ENCODE measurements at places on chromosomes 3 and 15. TPM values are rescaled to one million over a fixed set of nuclear protein-coding genes. Genes with fewer than 3 reads are reported as not detected.

DNA sequence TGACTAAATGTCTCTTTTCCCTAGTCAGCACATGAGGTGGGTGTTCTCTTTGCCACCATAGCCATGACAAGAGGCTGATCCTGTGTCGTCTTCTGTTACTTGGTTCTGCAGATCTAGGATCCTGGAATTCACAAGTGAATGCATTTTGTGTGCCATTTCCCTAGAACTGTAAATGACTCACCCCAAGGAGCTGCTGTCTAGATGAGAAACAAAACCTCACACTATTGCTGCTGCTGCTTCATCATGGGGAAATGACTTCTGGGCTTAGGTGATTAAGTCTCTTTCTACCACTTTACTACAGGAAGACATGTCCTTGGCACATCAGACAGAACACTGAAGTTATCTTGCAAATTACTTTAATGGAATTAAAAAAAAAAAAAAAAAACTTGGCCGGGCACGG, 54.9 kb downstream of the SLCO3A1 start:
- no peak for DNase-seq
- no peak overlapping the region for H3K4me3 ChIP-seq
- peaks cover 12% of the 10 kb centered on the region for H3K4me1 ChIP-seq
- H3K27me3 ChIP-seq: no peaks in the 10 kb centered on the region

- DNase-seq: no peak
- peaks cover 13% of the 10 kb centered on the region for H3K4me1 ChIP-seq
- H3K4me3 ChIP-seq: peak overlapping the region; percentile 54
- no peak overlapping the region for H3K27ac ChIP-seq
Measured at GRCh38 chr3:38648659-38649499, 608 bp downstream of the SCN5A start.

GRCh38 chr15:58932710-58933280, 684 bp downstream of the SLTM start:
- peak overlapping the region; percentile 100 for H3K27ac ChIP-seq
- H3K4me3 ChIP-seq: peak overlapping the region; percentile 74
- DNase-seq: no peak
- H3K36me3 ChIP-seq: no peaks in the 10 kb centered on the region
- H3K27me3 ChIP-seq: no peaks in the 10 kb centered on the region

GRCh38 chr3:59808446-59808845, 758.6 kb upstream of the CFAP20DC start:
- no peaks in the 10 kb centered on the region for H3K36me3 ChIP-seq
- no peaks in the 10 kb centered on the region for H3K4me1 ChIP-seq
- no peak for DNase-seq

- DNase-seq: no peak
- H3K4me1 ChIP-seq: peaks cover 5% of the 10 kb centered on the region
- peak overlapping the region; percentile 26 for H3K27ac ChIP-seq
- H3K36me3 ChIP-seq: no peaks in the 10 kb centered on the region
- no peak overlapping the region for H3K4me3 ChIP-seq
- H3K27me3 ChIP-seq: no peaks in the 10 kb centered on the region
Measured at GRCh38 chr15:51075364-51075763, 19.3 kb downstream of the TNFAIP8L3 start.

DNA sequence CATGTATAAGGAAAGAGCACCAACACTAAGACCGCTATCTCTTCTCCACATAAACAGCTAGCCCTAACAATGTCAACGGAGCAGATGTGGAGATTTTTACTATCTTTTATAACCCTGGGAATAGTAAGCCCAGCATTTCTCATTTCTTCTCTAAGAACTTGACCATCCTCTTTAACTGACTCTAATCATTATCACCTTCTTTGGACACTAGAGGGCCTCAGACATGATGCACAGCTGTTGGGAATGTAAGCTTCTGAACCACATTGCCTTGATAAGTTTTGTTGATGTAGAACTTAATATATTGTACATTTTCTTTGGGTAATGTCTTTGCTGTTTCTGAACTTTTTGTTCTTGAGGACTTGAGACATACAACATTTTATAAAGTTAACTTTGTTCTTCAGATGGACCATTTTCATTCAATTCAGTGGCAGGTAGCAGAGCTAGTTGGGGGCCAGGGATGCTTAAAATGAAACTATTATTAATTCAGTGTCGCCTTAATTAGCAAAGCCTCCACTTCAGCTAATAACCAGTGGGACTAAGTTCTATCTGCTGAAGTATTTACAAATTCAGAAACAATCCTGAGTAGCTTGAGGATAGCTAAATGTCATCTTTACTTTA, 9.6 kb upstream of the TAGLN3 start:
- no peaks in the 10 kb centered on the region for H3K36me3 ChIP-seq
- H3K27ac ChIP-seq: no peak overlapping the region
- no peak for DNase-seq
- no peaks in the 10 kb centered on the region for H3K27me3 ChIP-seq
- H3K4me3 ChIP-seq: no peak overlapping the region
- H3K4me1 ChIP-seq: no peaks in the 10 kb centered on the region

DNA sequence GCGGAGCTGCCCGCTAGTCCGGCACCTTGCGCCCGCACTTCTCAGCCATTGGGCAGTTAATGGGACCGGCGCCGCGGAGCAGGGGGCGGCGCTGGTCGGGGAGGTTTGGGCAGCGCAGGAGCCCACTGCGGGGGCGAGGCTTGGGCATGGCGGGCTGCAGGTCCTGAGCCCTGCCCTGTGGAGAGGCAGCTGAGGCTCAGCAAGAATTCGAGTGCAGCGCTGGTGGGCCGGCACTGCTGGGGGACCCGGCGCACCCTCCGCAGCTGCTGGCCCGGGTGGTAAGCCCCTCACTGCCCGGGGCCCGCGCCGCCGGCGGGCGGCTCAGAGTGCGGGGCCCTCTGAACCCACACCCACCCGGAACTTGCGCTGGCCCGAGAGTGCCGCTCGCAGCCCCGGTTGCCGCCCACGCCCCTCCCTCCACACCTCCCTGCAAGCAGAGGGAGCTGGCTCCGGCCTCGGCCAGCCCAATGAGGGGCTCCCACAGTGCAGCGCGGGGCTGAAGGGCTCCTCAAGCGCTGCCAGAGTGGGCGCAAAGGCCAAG, 835.0 kb downstream of the TBL1XR1 start:
- no peak overlapping the region for H3K4me3 ChIP-seq
- H3K27me3 ChIP-seq: no peaks in the 10 kb centered on the region
- H3K27ac ChIP-seq: no peak overlapping the region
- H3K36me3 ChIP-seq: no peaks in the 10 kb centered on the region

GRCh38 chr3:192831111-192831644, 86.5 kb downstream of the MB21D2 start:
- H3K27me3 ChIP-seq: no peaks in the 10 kb centered on the region
- H3K4me1 ChIP-seq: peaks cover 15% of the 10 kb centered on the region
- no peak overlapping the region for H3K4me3 ChIP-seq
- no peaks in the 10 kb centered on the region for H3K36me3 ChIP-seq
- DNase-seq: no peak

- no peak overlapping the region for H3K27ac ChIP-seq
- peak; percentile 33 for DNase-seq
Measured at GRCh38 chr15:68154923-68155559, 50.1 kb downstream of the CALML4 start.

GRCh38 chr3:79253704-79254103, 514.1 kb downstream of the ROBO1 start:
- H3K4me3 ChIP-seq: no peak overlapping the region
- no peak overlapping the region for H3K27ac ChIP-seq
- no peak for DNase-seq
- H3K27me3 ChIP-seq: no peaks in the 10 kb centered on the region
- no peaks in the 10 kb centered on the region for H3K36me3 ChIP-seq
- no peaks in the 10 kb centered on the region for H3K4me1 ChIP-seq

DNA sequence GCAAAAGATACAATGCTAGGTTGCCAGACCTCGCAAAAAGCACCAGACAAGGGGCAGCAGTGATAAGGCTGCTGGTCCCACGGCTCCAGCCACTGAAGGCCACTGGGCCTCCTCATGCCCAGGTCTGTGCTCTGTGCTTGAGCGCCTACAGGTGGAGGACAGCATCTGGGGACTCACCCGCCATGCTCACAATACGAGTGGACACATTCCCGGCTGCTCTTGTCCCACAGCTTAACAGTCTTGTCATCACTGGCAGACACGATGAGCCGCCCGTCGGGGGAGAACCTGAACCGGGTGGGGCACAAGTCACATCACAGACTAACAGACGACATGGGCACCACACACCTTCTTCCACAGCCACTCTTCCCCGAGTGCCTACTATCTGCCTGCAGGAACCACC, 7.4 kb downstream of the POC1A start:
- no peaks in the 10 kb centered on the region for H3K36me3 ChIP-seq
- no peak for DNase-seq
- H3K4me1 ChIP-seq: no peaks in the 10 kb centered on the region

DNA sequence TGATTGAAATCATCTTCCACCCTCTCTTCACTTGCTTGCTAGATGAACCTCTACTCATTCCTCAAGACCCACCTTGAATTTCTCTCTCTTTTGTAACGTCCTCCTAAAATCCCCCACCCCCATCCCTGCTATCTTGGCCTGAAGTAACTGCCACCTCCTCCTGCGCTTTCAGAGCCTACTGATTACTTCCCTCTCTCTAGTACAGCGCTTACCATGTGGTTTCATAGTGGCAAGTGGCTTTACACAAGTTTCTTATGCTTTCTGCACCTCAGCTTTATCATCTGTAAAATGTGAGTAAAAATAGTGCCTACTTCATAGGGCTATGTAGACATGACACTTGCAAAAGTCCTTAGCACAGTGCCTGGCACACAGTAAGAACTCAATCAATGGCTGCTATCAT, 28.7 kb upstream of the DAZL start:
- H3K36me3 ChIP-seq: no peaks in the 10 kb centered on the region
- H3K4me1 ChIP-seq: no peaks in the 10 kb centered on the region

- DNase-seq: no peak
- no peaks in the 10 kb centered on the region for H3K36me3 ChIP-seq
- no peak overlapping the region for H3K4me3 ChIP-seq
- H3K27ac ChIP-seq: peak overlapping the region; percentile 48
Measured at GRCh38 chr3:36876181-36876936, 68.5 kb downstream of the TRANK1 start.

DNA sequence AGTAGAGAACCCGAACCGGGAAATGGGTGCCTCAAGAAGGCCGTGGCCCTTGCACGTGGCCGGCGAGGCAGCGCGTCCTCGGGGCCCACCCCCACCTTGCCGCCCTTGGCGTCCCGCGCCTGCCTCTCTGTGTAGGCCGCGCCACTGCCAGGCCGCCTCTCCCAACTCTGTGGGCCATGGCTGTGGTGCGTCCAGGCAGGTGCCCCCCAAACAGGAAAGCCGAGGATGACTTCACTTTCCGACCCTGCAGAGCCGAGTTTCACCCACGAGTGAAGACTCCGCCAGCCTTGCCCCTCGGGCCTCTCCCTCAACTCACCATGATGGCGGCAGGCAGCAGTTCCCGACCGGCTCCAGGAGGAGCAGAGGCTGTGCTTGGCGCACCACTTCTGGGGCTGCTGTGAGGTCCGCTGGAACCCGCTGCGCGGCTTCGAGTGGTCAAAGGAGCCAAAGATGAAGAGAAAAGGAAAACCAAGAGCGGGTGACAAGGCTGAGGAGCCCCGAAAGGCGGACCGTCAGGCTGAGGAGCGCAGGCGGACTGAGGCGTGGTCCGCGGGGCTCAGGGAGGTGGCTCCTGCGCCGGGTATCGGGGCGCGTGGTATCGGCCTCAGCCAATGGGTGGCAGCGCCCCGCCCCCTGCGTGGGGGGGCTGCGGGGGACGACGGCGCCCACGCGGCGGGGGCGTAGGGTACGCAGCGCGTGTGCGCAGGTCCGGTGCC, at the start of gene DAZL:
TSS of gene DAZL (minus strand) at position 537 of the 716 bp plus-strand sequence. CDS start at position 319, 218 bp downstream.
- no peaks in the 10 kb centered on the region for H3K4me1 ChIP-seq
- H3K36me3 ChIP-seq: no peaks in the 10 kb centered on the region
- H3K27ac ChIP-seq: no peak within 1 kb of the TSS
- H3K4me3 ChIP-seq: no peak within 1 kb of the TSS
- no peaks in the 10 kb centered on the region for H3K27me3 ChIP-seq

DNA sequence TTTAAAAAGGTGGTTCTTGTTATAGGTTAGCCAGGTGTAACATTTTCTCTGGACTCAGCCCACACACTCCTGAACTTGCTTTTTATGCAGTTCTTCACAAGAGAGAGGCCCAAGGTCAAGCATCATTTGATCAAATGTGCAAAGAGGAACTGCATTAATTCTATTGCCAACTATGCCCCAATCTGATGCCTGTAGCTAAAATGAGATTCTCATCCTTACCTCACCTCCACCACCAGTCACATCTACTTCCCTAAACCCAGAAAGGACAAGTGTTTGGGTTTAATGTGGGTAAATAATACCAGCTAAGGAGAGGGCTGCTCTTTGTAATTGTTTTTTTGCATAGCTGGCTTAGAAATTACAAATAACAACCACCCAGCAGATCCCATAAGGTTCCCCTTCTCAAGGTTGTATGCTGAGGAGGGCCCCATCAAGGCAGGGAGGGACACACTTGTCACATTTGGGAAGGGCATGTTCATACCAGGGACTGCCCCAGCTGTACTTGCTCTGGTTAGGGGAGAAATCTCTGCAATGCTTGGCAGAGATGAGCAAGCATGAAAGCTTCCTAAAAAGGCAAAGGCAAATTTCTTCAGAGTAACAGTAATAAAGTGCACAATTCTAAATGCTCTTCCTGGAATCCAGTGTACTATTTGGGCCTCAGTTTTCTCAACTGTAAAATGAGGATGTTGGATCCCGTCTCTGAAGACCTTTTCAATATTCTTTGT, 76.2 kb downstream of the TGFBR2 start:
- H3K36me3 ChIP-seq: peaks cover 23% of the 10 kb centered on the region
- no peak overlapping the region for H3K4me3 ChIP-seq
- peak overlapping the region; percentile 78 for H3K27ac ChIP-seq
- peaks cover 48% of the 10 kb centered on the region for H3K4me1 ChIP-seq

- H3K4me1 ChIP-seq: no peaks in the 10 kb centered on the region
- no peak overlapping the region for H3K4me3 ChIP-seq
- no peak overlapping the region for H3K27ac ChIP-seq
- no peak for DNase-seq
- H3K27me3 ChIP-seq: no peaks in the 10 kb centered on the region
- H3K36me3 ChIP-seq: no peaks in the 10 kb centered on the region
Measured at GRCh38 chr15:28994831-28995596, 109.2 kb downstream of the APBA2 start.

MYLK gene
- 527 TPM for total RNA-seq
